Suppressor macrophage (primary cell): ENCODE measurements at places on chromosomes 16 and 17.

DNA sequence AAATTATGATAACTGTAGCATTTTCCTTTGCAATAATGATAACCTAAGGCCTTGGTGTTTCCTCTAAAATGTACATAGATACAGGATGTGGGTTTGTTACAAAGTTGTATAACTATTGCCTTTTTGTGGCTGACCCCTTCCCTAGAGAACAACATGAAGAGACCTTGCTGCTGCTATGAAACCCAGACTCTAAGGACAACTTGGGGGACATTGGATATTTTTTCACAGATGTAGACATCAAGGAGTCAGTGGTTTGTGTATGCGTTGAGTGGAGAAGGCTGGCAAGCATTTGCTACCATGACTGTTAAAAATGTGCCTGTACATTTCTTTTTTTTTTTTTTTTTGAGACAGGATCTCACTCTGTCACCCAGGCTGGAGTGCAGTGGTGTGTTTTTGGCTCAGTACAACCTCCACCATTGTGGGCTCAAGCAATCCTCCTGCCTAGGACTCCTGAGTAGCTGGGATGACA lies 12.3 kb downstream of the HMOX2 start:
- no peak for DNase-seq

DNA sequence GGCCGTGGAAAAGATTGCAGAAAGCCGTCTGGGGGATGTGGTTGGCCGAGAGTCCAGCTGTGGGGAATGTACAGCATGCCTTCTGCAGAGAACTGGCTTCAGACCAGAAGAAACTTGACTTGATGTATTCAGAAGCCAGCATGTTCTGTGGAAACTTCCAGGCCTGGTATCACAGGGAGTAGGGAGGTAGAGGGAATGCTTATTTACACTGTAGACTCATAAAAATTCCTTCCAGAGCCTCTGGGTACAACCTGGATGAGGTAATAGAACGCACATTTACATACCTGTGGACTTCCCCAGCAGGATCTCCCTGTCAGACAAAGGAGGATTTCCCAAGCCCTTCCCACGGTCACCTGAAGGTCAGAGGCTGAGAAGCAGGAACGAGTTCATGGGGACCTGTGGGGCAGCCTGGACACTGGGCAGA lies 11.8 kb upstream of the GAS7 start:
- DNase-seq, result no peak

GRCh38 chr16:55052741-55053415 lies 122.2 kb downstream of the IRX5 start:
- DNase-seq, result no peak

DNA sequence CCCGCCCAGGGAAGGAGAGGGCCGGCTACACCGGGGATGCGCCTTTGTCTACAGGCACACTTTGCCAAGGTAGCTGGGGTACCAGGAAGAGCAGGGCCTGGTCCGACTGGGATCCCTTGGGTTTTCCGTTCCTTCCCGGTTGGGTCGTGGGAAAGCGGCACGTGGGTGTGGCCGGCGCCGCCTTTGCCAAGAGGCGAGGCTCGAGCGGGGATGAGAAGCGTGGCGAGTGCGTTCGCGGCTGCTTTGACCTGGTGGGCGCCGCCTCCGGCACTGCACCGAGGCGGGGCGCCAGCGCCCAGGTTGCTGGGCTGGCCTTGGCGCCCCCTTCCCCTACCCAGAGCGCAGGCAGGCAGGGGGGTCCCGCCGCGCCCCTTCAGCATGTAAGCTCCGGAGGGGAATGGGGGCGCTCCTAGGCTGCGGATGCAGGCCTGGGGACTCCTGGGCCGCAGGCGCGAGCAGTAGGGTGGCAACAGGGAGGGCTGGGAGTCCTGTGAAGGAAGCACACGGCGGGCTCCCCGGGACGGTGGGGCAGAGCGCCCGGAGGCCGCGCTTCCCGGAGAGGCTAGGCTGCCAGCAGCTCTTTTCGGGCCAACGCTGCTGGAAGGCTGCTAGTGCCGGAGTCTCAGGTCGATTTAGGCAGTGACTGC lies 2.0 kb downstream of the HAS3 start:
- peak; percentile 29 for DNase-seq

GRCh38 chr16:48158296-48158695 lies 2.5 kb upstream of the ABCC12 start:
- no peak for DNase-seq

DNA sequence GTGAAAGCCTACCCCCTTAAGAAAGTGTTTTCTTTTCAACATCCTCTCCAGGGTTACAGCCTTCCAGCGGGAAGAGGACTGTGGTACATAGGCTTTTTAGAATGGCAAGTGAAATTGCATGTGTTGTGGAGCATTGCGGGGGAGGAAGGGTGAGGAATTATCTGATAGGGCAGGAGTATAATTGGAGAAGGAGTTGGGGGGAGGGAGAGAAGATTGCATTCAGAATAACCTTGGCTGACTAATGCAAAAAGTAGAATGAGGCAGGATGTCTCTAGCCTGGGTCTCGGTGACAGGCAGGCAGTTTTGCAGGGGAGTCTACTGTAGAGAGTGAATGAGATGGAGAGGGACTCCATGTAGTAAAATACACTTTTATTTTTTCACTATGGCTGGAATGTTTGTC lies 2.4 kb upstream of the CDH8 start:
- DNase-seq, result no peak

DNA sequence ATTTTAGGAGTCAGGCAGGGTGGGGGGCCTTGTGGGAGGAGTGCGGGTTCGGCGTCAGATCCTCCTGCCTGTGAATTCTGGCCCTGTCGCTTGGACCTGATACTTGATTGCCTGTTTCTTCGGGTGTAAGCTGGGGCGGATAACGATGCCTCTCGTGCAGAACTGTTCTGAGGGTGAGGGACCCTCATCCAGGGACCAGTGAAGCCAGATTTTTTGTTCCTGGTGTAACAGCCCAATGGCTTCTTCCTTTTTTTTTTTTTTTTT lies 1.3 kb downstream of the TBCD start:
- DNase-seq, result peak; percentile 22

DNA sequence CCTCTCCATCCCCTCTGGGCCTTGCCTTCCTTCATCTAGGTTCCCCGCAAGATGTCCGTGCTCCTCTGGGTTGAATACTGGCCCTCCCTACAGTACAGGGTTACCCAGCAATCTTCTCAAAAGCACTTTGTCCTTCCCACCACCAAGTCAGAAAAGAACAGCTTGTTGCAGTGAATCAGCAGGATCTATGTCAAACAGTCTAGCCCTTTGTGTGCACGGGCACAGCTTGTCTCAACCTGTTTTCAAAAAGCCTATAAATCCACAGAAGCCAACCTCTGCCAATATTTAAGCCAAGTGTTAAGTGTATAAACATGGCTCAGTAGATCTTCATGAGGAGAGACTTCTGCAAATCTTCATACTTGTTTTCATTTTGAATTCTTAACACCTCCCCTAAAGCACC lies 25.2 kb downstream of the C17orf67 start:
- no peak for DNase-seq

DNA sequence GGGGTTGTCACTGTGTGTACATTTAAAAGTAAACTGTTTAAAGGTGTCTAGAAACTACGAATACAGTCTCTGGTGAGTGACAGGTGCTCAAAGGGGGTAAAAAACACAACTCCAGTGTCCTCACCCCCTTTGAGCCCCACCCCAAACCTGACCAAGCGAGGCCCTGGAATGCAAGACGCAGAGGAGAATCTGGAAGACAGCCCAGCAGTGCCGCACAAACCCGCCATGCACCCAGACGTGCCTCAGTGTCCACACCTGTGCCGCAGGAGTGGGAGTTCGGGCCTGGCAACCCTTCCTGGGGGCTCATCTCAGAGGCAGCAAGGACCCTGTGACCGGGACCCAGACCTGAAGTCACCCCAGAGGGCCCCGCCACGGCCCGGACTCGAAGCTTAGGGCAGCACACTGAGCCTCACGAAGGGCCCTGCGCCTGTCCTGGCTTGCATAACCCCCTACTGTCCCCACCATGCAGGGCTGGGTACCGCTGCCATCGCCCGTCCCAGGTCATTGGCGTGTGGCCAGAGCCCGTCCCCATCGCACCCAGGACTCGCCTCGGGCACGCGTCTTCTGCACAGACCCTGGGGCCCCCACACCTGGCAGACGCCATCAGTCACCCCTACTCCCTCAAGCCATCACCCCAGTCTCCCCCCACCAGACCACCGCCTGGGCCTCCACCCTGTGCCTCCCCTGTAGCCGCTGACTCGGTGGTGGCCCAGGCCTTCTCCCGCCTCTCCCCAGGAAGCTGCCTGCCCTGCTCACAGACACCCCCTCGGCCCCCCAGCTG lies 33.0 kb upstream of the ZC3H18 start:
- no peak for DNase-seq

DNA sequence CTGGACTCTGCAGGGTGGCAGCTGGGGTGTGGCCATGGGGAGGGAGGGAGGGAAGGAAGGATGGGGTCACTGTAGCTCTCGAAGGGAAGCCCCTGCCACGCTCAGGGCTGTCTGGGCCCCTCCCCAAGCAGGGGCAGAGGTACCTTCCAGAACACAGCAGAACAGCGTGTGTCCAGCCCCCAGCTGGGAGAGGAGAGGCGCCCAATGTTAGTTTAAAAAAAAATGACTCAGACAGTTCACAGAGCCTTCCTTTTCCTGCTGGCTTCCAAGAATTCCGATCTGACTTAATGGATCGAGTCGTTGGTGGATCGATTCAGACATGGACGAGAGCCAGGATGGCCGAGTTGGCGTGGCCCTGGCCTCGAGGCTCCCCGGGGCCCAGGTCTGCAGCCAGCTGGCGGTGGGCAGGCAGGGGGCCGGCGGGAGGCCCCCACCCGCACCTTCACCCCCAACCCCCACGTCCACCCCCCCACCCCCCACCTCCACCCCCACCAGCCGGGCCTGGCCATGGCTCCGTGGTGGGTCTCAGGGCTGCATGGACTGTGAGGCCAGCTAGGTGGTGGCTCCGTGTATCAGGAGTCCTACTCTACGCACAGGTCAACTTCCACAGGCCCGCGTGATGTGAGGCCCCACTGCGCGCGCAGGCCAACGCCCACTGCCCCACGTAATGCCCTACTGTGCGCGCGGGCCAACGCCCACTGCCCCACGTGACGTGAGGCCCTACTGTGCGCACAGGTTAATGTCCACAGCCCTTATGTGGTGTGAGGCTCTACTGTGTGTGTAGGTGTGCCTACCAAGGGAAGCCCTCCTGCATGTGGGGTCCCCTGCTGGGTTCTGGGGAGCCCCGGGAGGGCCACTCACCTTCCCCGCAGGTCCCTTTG lies 21.8 kb downstream of the CACNA1H start:
- no peak for DNase-seq

DNA sequence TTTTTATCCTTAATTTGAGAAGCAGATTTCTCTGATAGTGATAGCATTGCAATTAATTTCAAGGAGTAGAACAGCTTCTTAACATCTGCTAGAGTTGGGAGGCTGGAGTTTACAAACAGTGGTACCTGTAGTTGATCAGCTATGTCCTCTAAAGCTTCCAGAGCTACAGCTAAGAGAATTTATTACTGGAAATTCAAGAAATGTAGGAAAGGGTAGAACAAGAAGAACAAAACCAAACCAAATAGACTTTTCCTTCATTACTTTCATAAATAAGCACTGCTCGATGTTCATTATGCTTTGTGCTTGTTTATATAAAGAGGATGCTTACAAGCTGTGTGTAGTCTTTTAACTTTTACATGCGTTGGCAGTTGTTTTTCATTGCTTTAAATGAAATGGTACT lies 333.6 kb upstream of the TBX2 start:
- no peak for DNase-seq

DNA sequence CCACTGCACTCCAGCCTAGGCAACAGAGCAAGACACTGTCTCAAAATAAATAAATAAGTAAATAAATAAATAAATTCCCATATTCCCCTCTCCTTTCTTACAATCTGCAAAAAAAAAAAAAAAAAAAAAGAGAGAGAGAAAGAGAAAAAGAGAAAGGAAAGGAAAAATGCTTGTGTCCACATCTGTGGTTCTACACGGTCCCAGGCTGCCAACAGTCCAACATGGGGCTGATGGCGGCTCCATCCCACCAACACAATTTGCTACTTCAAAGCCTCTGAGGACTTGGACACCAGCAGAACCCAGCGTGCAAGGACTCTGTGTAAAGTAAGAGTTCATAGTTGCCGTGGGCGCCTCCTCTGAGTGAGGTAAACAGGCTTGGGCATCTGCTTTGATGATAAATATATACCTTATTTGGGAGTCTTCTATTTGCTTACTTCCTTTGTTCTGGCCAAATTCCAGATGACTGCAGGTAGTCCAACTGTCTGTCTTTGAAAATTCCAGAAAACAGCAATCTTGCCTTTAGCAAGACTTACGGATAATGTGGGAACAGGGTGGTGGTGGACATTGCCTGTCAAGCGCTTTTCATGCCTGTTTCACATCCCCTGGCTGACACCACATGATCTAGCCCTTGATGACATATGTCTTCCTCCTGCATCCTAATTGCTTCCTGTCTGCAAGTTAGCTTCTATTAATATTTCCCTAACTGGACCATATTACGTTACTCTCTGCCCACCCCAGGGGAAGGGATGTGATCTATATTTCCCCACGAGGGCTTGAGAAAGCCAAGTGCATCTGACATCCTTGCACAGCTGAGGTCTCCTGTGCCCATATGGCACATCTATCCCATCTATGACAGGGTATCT lies 10.1 kb downstream of the LITAF start:
- peak; percentile 92 for DNase-seq

GRCh38 chr16:81885976-81886586 lies 107.0 kb downstream of the PLCG2 start:
- peak; percentile 57 for DNase-seq

DNA sequence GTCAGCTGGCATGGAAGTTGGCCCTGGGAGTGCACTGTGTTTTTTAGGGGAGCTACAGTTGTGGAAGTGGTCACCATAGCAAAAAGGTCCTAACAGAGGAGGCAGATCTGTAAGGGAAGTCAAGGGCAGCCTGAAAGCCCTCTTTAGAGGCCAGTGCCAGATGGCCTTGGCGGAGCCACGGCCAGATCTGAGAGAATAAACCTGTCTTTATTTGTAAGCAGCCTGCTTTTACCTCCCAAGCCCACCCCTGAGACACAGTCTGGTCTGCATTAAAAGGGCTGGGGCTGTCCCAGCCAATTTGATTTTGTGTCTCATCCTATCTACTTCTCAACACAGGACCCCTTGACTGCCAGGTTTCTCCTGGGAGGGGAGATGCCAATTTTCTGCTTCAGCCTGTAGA lies 51.0 kb upstream of the NOL11 start:
- DNase-seq, result no peak

GRCh38 chr16:64182985-64183384 lies 938.9 kb downstream of the CDH11 start:
- no peak for DNase-seq

GRCh38 chr16:55045756-55046460 lies 115.2 kb downstream of the IRX5 start:
- DNase-seq, result no peak
